Panc1 (cell line): ENCODE measurements at places on chromosomes 5 and 9.

DNA sequence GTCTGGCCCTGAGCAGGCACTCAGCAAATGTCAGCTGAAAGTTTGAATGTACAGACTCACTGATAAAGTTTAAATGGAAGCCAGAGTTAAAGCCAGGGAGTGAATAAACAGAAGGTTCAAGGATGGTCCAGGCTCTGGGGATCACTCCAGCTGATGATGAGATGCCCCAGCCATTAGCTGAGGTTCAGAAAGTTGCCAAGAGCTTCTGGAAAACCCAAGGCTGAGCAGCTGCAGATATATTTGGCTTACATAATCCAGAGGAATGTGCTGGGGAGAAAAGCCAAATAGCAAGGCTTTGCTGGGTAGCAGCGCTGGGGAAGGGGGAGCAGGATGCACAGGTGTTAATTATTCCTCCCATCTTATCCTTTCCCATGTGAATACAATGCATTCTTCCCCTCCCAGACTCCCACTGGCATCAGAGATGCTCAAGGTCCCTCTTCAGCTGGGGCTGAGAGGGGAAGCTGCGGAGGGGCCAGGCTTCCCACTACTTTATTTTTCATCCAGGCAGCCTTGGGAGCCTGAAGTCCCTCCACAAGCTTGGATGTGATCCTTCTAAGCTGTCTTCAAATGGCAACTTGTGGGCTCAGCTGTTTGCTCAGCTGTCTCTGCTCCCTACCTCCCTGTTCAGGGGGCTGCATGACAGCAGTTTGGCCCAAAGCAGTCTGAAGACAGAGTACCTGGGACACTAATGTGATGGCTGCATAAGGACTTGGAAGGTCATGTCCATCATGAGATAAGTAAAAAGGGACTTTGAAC is 341.2 kb downstream of the TRIM32 start:
- no peak for DNase-seq

DNA sequence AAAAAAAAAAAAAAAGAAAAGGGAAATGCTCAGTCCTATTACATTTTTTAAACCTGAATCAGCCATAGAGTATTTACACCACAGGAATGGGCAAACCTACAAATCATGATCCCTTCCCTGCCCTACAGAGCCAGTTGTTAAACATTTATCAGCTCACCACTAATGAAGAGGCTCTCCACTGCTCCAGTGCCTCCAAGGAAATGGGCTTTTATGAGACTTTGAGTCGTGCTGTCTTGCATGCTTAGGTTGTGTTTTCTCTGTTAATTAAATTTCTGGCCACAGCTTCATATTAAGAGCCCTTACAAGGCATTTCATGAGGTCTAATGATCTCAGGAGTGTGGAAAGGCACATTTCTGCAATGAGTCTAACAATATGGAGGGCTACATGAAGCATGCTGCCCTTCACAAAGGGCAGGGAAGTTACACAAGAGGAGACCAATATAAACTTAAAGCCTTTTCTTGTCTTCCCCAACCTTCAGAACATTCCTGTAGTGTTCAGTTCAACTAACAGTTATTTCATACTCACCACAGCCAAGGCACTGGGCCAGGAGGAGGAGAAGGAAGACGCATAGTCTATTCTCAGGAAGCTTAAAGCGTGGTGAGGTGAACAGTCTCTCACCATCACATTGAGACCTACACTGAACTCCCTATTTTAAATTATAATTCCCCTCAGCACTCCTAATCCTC is 140.1 kb upstream of the ABCA1 start:
- no peak for DNase-seq

- DNase-seq: no peak
Measured at GRCh38 chr9:111588846-111589245, 10.6 kb downstream of the PTGR1 start.

DNA sequence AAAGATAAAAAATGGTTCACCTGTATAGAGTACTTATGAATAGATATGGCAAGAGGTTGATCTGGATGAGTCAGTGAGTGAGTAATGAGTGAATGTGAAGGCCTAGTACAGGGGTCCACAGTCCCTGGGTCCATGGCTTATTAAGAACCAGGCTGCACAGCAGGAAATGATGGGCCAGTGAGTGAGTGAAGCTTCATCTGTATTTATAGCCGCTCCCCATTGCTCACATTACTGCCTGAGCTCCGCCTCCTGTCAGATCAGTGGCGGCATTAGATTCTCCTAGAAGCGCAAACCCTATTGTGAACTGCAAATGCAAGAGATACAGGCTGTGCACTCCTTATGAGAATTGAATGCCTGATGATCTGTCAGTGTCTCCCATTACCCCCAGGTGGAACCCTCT is 307.7 kb upstream of the ZNF608 start:
- no peak for DNase-seq

- DNase-seq: no peak
Measured at GRCh38 chr9:34457266-34458012, 931 bp downstream of the FAM219A start.

- peak; percentile 41 for DNase-seq
Measured at GRCh38 chr5:8756498-8757084, 789.3 kb downstream of the SEMA5A start.

- no peak for DNase-seq
Measured at GRCh38 chr5:113397046-113397445, 37.7 kb downstream of the TSSK1B start.

GRCh38 chr5:145965804-145966203 is 29.4 kb downstream of the SH3RF2 start:
- DNase-seq: no peak

DNA sequence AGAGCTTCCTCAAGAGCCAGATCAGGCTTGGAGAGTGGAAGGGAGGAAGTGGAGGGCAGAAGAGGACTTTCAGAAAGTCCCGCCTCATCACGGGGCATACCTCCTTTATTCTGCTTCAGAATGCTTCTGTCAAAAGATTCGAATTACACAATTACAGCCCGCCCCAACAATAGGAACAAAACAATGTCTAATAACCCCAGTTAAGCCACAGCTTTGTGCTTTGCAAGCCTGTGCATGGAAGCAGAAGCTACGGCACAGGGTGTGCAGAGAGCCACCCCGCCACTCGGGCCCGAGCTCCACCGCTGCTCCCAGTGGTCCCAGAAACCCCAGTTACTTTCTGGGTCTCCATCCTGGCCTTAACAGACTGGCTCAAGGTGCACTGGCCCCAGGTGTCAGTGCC is 23.5 kb downstream of the HNRNPH1 start:
- DNase-seq: no peak

- DNase-seq: no peak
Measured at GRCh38 chr5:141694479-141694878, 12.4 kb upstream of the ARAP3 start.

- peak; percentile 72 for DNase-seq
Measured at GRCh38 chr5:133968204-133968980, at the start of gene C5orf15. Gene C5orf15, minus strand, starts transcription at chr5:133968625. Its CDS starts 41 bp downstream, at chr5:133968584.

GRCh38 chr9:82565188-82565969 is 497.6 kb downstream of the RASEF start:
- DNase-seq: no peak

DNA sequence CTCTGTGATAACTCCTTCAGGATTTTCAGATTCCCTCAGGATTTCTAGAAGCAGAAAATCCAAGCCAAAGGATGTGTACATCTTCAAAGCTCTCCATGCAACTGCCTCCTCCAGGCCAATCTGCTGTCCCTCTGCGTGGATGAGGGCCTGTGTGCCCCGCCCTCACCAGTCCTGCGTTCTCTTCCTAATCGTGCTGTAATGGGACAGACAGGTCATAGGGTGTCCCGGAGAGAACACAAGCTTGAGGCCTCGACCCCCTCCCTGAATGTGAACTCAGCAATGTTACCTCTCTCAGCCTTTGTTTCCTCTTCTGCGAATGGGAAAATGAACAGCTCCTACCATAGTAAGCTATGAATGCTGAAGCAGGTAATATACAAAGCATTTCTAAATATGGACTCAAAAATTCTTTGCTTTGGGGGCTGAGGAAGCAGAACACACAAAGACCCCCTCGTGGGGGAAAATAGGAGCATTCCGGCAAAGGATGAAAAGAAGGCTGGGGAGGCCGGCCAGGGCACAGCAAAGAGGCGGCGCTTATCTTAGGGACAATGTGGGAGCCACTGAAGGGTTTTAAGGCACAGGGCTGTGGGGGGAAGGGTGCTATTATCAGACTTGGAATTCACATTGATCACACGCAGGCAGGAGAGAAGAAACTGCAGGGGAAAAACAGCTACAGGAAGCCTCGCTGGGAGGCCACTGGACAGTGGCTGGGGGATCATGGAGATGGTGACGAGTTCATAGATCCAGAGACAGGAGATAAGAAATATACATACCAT is 57.2 kb upstream of the FBXW11 start:
- no peak for DNase-seq

DNA sequence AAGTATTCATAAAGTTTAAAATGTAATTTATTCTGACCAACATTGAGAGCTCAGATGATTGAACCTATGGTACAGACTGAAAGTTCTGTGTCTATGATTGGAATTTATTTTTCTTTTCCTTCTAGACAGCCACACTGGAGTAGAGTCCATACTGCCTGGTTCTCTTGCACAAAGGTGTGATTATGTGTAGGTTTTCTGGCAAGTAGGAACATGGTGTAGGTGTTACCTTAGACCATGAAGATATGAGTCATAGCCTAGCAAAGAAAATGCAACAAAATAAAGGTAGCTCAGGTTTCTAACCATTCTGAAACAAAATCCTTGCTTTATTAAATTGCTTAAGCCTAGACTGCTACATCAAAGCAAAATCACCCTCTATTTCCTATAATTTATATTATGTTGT is 143.4 kb downstream of the CDH12 start:
- no peak for DNase-seq

GRCh38 chr5:71492817-71493615 is 37.6 kb downstream of the BDP1 start:
- DNase-seq: no peak

- no peak for DNase-seq
Measured at GRCh38 chr5:169280286-169280685, 20.7 kb downstream of the SLIT3 start.

DNA sequence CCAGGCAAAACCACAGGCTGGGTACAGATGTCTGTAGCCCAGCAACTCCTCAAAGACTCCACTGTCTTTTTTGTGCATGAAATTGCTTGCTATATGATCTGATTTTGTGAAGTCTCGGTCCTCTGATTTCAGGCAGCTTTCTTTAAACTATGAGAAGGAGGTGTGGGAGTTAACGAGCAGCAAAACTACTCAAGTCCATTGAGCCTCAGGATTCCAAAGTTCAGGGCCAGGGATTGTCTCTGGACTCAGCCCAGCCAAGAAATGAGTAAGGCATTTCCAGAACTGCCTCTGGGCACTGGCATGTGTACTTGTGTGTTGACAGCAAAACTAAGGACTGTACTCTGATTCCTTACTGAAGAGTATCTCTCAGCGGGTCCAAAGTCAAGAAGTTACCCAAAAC is 53.4 kb upstream of the GLIS3 start:
- DNase-seq: no peak

DNA sequence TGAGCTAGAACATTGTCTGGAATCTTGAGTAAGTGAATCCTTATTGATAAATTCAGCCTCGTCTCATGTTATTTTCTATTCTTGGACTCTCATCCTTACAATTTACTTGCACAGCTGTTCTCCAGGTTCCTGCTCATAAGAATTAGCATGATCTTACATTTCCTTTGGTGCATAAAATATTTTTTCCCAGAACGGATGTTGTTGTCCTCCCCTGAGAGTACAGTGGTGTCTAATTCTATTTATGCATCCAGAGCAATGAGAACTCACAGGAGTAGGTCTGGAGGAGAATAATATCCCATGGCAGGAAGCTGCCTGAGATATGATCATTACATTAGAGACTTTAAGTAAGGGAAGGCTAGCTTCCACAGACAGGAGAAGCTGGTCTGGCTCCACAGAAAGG is 178.4 kb upstream of the MAST4 start:
- no peak for DNase-seq

GRCh38 chr9:129164246-129164930 is 13.7 kb downstream of the IER5L start:
- DNase-seq: no peak

- no peak for DNase-seq
Measured at GRCh38 chr9:115913696-115914095, 239.9 kb upstream of the PAPPA start.

- no peak for DNase-seq
Measured at GRCh38 chr9:126513159-126514036, 100.3 kb upstream of the LMX1B start.

GRCh38 chr5:132528866-132529634 is 14.3 kb downstream of the IL5 start:
- DNase-seq: no peak

GRCh38 chr5:73312146-73312871 is 136.3 kb downstream of the FOXD1 start:
- DNase-seq: no peak

GRCh38 chr5:171250738-171251137 is 58.3 kb upstream of the TLX3 start:
- DNase-seq: no peak

GRCh38 chr5:111737716-111738115 is 19.3 kb downstream of the NREP start:
- DNase-seq: no peak

DNA sequence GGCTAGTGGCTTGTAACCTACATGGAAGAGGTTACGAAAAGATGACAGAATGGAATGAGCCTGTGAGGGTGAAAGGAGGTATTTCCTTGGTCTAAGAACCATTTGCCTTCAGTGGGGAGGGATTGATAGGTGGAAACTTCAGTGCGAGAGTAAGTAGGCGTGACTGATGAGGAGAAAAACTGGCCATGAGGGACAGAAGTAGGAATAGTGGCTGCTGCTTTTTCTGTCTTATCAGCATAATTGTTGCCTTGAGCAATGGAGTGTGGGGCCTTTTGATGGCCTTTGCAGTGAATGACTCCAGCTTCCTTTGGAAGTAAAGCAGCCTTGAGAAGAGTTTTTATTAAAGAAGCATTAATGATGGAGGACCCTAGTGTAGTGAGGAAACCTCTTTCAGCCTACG is 9.0 kb upstream of the ZNF79 start:
- no peak for DNase-seq

- no peak for DNase-seq
Measured at GRCh38 chr9:114614373-114614772, 3.3 kb downstream of the TMEM268 start.

DNA sequence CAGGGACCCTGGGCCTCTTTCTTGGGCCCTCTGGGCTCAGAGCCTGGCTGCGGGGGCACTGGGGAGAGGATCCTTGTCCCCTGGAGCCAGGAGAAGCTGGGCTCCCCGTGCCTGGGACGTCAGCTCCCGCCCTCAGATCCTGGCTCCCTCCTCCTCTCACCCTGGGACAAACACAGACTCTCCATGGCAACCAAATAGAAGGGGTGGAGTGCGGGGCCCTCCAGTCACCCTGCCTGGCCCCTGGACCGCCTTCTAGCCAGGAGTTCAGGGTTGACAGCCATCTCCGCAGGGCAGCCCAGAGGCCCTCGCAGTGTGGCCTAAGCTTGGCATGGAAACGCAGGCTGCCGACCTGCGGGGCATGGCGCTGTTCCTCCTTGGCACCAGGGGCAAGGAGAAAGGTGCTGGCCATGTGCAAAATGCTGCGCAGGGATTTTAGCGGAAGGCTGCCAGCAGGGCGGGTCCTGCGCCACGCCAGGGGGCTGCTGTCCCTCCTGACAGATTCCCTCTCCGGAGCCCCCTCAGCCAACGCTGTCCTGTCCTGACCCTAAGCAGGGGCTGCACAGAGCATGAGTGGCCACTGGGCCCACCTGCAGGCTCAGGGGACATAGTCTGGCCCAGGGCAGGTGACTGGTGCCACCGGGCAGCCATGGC is 1.0 kb downstream of the ZDHHC11 start:
- DNase-seq: no peak

GRCh38 chr5:54383941-54384340 is 71.6 kb upstream of the HSPB3 start:
- DNase-seq: no peak

- DNase-seq: no peak
Measured at GRCh38 chr5:143588933-143589662, 185.6 kb upstream of the NR3C1 start.

GRCh38 chr5:136033234-136033633 is 4.4 kb downstream of the TGFBI start:
- DNase-seq: no peak

- DNase-seq: no peak
Measured at GRCh38 chr9:70255486-70255885, 3.3 kb upstream of the SMC5 start.
